ENCODE measurements at places on chromosomes 6 and 20.

DNA sequence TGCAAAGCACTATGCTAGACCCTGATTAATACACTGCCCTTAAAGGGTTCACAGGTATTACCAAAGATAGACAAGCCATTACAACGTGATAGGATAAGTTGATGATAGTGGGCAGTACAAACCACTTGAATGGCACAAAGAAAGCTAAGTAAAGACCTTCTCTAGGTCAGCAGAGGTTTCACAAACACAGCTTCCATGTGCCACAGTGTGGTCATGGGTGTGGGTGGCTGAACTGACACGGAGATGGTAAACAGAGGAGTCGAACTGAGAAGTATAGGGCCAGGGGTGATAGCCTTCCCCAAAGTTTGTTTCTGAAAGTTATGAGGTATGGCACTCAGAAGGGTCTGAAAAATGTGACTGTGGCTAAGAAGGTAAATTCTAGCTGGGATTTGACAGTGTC, 4.3 kb downstream of the ZBTB9 start:
- no peak for DNase-seq

DNA sequence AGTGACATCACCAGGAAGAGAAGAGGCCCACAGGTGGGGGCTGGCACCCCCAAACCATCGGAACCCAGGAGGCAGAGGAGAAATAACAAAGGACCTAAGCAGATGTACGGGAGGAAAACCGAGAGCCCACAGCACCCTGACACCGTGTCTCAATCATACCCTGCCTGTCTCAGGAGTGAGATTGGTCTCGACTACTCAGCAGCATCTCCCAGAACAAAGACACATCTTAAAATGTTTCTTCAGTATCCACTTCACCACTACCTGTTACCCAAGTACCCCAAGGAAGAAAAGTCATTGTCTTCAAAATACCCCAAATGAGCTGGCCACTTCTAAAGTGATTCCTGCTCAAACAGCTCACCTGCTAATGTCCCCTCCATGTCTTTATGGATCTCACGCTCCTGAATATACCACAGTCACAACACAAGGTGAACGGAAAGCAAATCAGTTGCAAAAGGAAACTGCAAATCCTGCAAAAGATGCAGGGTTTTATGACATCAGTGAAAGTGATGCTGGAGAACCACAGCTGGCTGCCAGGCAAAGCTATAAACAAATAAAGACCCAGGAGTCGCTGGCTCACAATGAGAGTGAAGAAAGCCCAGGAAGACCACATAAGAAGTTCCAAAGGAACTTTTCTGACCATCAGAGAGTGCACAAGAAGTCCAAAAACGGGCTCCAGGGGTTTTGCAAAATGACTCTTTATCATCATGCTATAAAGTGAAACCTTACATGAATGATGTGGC, 44.1 kb downstream of the PREX1 start:
- no peak for DNase-seq

DNA sequence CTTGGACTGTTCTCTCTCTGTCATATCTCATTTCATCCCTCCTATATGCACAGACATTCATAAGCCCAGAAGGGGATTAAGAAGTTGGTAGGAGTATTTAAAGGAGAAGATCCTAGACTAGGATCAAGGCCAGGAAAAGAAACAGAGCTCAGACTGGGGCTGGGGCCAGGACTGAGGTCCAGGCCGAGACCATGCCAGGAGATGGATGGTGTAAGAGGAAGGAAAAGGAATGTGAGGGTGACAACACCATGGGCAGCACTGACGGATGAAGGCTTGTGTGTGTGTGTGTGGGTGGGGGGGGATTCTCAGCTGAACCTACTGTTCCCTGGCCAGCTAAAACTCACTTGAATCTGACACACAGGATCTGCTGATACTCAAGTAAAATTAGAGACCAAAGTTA, 182.1 kb downstream of the KIF6 start:
- DNase-seq, result no peak

DNA sequence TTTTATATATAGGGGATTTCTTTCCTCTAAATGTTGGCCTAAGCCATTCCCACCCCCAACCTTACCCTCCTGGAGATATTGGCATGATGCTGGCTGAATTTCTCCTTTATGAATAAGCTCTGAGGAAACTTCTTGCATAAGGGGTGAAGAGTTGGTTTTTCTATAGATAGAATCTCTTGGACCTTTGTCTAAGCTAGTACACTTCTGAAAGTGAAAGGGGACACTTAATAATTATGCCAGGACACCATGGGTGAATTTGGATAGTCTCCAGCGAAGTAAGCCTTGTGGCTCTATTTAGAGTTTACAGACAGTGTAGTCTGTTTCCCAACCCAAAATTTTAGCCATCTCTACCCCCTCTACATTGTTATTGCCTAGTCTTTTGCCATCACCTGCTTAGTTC, 27.1 kb upstream of the FABP7 start:
- DNase-seq, result no peak

DNA sequence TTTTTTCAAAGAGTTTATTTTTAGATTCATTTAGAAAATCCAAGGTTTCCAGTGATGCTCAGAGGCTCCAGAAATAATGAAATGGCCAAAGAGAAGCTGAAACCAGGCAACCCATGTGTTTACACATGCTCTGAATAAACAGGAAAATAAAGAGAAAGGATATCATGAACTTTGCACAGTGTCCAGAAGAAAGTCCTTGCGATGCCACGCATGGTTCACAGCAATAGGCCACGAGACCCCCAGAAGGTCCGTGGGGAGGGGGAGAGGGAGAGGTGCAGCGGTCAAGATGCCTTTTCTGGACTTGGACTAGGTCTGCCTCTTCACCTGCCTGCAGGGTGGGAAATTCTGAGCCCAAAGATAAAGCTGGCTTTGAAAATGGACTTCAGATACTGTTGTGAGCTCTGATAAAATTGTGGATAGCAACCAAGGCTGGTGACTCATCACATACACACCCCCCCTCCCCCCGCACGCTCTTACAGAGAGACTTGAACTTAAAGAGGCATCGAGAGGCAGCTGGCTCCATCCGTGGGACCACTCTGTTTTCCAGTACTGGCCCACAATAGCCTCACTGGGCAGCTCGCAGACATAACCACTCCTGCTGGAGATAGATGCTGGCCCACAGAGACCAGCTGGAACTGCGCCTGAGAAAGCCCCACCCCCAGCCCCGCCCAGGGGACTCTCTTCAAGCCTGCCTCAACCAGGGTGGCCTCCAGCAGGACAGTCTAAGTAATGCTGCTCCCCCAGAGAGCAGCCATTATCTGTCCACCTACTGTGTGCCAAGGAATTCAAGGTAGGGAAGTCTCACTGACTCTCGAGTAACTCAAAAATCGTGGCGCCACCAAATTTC, 21.2 kb upstream of the NFATC2 start:
- DNase-seq, result peak; percentile 16

DNA sequence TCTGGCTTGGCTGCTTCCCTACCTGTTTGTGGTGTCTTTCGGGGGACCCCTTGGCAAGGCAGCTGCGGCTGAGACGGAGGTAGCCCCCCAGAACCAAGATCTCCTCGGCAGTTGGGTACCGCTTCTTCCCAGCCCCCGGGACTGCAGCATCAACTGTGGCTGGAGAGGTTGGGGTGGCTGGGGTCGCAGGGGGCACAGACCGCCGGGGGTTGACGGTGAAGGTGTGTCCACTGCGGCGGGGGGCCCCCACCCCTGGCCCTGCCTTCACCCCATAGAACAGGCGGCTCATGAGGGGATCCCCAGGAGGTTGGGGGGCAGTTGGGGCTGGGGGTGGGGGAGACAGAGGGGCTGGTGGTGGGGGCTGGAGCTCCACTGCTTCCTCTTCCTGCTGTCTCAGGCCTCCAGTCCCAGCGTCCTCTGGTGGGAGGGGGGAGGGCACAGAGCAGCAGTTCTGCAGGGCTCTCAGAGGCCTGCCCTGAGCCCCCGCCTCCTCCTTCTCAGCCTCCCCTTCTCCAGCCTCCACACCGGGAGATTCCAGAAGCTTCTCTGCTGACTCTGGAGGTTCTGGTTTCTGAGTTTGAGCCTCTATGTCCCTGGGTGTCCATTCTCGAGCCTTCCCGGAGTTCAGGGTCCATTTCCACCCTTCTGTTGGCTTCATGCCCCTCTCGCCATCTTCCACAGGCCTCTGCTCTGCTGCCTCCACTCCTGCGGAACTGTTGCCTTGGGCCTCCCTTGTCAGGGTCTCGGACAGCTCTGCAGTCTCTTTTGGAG, 1.9 kb downstream of the PPP1R18 start:
- no peak for DNase-seq

DNA sequence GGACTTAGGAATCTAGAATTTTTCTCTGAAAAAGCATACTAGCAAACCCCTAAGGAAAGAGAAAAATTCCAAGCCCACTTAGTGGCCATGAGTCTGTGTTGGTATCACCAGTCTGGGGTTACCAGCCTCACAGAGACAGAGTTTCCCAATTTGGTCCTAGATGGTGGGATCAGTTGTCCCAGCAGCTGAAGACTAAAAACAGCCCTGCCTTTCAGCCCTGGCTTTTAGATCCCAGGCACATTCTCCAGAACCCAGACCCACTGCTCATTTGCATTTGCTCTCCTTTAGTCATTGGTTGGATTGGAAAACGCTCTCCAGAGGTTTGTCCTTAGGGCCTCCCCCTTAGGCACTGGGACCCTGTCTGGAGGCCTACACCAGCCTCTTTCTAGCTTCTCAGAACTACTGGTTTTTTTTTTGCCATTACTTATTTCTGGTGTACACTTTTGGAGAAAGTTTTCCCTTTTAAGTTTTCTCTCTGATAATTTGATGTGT, 39.1 kb upstream of the FOXO3 start:
- DNase-seq, result no peak

DNA sequence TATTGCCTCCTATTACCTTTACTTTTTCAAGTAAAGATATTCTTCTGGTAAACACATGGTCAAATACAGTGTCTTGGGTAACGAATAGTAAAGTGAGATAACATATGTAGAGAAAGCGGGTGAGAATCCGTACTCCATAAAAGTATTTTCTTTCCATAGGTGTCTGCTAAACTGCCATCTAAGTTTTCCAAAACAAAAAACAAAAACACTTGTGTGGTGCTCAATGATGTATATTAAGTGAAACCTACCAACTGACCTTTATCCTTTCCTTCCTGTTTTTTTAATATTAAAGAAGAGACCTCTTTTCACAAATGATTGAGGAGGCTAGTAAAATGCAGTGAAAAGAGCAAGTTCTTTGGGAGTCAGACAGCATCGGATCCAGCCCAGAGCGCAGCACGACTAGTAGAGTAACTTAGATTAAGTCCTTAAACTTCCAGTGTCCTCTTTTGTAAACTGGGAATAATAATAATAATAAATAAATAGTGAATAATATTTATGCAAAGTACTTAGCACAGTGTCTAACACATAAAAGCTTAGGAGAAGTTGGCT, 437 bp upstream of the CDKAL1 start:
- no peak for DNase-seq

GRCh38 chr6:76420094-76420493, 347.6 kb upstream of the IMPG1 start:
- DNase-seq, result no peak

GRCh38 chr6:18493382-18493891, 106.3 kb downstream of the RNF144B start:
- no peak for DNase-seq

- DNase-seq, result no peak
Observed at GRCh38 chr6:140485740-140486449, 1111.4 kb upstream of the CITED2 start.

DNA sequence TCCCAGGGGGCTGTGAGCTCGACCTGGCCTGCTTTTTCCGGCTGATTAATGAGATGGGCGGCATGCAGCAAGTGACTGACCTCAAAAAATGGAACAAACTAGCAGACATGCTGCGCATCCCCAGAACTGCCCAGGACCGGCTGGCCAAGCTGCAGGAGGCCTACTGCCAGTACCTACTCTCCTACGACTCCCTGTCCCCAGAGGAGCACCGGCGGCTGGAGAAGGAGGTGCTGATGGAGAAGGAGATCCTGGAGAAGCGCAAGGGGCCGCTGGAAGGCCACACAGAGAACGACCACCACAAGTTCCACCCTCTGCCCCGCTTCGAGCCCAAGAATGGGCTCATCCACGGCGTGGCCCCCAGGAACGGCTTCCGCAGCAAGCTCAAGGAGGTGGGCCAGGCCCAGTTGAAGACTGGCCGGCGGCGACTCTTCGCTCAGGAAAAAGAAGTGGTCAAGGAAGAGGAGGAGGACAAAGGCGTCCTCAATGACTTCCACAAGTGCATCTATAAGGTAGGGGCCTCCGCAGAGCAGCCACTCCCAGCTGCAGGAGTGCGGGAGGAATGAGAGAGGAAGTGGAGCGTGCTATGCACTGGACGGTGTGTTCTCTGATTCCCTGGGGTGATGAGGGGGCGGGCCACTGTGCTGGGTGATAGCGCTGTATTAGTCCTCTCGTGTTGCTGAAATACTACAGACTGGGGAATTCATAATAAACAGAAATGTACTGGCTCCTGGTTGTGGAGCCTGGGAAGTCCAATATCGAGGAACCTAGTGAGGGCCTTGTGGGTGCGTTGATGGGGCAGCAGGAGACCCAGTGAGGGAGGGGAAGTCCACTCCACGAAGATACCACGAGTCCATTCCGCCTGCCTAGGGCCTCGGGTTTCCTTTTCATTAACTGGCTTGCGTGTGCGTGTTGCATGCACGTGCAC, 161.7 kb downstream of the DTNBP1 start:
- peak; percentile 56 for DNase-seq

GRCh38 chr6:107488875-107489635, 862 bp upstream of the SOBP start:
- DNase-seq, result no peak

GRCh38 chr6:141282263-141282662, 850.5 kb upstream of the GJE1 start:
- no peak for DNase-seq

DNA sequence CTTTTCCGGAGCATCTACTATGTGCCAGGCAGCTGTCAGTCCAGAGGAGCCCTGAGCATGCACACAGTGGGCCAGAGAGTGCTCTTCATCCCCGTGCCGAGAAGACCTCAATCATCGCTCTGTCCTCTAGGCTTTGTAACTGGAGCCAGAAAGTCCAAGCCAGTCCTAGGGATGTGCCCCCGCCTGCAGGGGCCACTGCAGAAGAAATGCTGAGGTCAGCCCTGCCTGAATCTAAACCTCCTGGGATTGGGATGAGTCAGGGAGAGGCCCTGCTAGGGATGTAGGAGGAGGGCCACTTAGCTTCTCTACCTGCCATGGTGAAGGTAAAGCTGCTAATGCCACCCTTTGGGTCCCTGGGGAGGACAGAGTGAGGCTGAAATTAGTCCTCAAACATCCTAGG, 146.8 kb downstream of the CDC5L start:
- DNase-seq, result no peak

DNA sequence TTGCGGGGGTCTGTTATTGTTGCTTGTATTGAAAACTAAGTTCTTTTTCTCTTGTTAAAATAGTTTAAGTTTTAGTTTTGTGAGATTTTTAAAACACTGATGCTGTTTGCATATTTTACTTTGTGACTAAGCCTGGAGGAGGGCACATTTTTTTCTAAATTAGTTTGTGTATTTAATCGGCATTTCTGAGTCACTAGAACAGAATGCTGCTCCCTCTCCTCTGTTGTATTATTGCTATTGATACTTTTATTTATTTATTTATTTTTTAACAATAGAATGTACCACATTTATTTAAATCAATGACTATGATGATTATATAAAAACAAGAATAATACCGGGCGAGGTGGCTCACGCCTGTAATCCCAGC, 5.1 kb upstream of the FAM50B start:
- no peak for DNase-seq

GRCh38 chr20:4563534-4563933, 158.2 kb upstream of the PRND start:
- DNase-seq, result no peak
